Hematopoietic multipotent progenitor cell treated with erythropoietin and hydrocortisone succinate and interleukin-3 and kit ligand, for 4 days (in vitro differentiated cells): ENCODE measurements at places on chromosomes 6 and 20.

DNA sequence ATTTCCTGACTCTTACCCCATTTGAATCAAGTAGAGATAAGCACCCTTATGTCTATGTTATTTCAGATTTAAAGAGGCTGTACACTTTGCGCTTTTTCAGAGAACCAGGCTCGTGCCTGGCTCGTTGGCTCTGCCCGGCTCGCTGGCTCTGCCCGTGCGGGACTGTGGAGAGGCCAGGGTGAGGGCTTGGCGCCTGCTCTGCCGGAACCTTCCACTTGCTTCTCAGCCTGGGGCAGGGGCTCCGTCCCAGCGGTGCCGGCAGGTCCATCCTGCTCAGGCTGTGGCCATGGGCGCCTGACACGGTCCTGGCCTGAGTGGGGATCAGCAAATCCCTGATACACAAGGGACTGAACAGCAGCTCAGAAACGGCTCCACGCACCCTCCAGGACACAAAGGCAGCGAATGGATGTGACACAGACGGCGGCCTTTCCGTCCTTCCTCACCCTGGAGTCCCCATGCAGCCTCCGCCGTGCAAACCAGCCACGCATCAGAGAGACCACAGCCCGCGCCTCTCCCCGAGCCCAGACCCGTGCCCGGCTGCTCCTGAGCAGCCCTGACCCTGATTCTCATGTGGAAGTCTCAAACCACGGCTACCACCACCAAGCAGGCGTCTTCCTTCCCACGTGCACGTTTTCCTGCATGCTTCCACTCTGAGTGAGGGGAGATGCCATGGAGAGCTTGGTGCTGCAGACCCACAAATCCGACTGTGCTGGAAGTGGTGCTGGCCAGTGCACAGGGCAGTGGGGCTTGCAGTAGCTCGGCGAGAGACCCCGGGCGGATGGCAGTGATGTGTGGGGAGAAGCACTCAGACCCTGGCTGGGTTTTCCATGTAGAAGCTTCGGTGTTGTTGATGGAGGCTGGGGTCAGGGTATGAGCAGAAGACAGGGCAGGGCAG, 233.9 kb downstream of the ERMARD start:
- DNase-seq = no peak

DNA sequence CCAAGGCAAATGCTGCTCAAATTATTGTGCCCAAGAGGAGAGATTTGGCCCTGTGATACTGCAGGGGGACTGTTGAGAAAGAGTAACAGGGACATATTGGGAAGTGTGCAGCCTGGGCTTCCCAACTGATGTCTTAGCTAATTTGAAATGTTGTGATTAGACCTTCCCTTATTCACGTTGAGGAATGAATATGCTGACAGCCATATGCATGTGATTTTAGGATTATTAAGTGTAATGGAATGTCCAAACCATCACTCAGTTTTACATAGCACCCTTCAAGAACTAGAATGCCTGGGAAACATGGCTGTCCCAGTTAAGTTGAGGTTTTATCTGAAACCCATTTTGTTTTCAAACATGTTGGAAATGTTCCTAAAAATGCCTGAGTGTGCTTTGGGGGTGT, 81.4 kb downstream of the CARMIL1 start:
- no peak for DNase-seq

- no peak for DNase-seq
Observed at GRCh38 chr20:12531626-12532025, 477.1 kb upstream of the SPTLC3 start.

GRCh38 chr6:14816116-14816859, 429.6 kb upstream of the JARID2 start:
- no peak for DNase-seq

- no peak for DNase-seq
Observed at GRCh38 chr6:79686707-79687309, 55.7 kb downstream of the SH3BGRL2 start.

DNA sequence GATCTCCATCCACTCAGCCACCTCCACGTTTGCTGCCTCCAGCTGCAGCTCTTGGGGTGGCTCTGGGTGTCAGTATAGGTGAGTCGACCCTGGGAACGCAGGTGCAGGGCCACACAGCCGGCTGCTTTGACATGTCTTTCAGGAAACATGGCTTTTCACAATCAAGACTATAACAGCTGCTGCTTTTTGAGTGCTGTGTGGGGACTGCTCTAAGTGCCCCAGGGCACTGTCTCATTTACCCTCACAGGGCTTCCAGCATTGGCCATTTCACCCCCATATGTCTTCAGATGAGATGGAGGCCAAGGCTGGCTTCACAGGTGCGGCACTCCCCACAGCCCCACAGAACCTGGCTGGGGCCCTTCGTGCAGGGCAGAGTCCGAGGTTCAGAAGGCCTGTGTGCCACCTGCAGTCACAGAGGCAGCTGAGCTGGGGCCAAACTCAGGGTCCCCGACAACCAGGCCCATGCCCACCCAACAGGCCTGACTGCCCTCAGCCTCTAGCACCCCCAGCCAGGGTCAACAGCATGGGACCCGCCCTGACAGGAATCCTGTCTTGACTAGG, 14.9 kb upstream of the CST7 start:
- DNase-seq = no peak

- DNase-seq = peak; percentile 6
Observed at GRCh38 chr6:129920103-129920798, 59.1 kb upstream of the TMEM244 start.

- DNase-seq = no peak
Observed at GRCh38 chr20:53956013-53956715, 114.2 kb downstream of the BCAS1 start.

DNA sequence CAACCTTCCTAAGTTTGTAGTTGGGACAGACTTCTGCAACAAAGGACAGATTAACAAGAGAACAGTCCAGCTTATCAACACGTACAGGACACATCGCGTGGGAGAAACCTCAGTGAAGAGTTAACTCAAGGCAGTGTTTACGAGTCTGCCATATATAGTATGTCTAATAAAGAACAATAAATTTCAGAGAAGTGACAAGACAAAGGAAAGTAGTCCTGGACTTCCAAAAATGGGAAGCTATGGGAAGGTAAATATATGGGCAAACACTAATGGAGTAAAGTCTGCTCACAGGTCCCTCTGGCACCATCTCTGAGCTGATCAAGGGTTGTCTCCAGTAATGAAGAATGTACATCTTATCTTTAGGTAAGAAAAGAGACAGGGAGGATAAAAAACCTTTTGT, 34.9 kb downstream of the GCM1 start:
- no peak for DNase-seq

DNA sequence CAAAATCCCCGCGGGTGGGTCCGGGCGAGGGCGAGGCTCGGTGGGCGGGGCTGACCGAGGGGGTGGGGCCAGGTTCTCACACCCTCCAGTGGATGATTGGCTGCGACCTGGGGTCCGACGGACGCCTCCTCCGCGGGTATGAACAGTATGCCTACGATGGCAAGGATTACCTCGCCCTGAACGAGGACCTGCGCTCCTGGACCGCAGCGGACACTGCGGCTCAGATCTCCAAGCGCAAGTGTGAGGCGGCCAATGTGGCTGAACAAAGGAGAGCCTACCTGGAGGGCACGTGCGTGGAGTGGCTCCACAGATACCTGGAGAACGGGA, 809 bp downstream of the HLA-G start:
- DNase-seq = peak; percentile 16

DNA sequence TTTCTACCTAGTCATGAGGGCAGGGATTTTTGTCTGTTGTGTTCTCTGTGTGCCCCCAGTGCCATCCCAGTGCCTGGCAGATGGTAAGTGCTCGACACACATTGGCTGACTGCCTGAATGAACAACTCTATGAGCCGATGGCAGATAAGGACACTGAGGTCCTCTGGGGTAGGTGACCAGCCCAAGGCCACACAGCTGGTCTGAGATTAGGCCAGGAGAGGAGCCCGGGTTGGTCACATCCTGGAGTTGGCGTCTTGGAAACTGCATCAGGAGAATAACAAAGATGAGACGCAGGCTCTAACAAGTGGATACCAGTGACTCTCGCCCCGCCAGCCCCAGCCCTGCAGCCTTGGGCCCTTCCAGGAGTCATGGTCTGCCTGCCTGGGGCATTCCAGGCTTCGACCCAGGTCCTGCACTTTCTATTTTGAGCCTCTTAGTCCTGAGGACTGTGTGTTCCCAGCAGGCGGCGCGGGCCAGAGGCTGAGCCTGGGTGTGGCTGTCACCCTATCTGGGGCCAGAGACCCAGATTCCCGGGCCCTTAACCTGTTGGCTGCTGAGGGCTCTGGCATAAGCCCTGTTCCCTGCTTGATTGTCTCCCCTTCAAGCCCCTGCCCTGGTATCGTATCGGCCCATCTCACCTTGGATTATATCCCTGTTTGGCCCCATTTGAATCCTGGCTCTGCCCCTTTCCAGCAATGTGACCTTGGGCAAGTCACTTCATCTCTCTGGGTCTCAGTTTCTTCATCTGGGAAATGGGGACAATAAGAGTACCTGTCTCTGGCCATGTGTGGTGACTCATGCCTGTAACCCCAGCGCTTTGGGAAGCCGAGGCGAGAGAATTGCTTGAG, 88.3 kb downstream of the CEBPB start:
- DNase-seq = no peak

DNA sequence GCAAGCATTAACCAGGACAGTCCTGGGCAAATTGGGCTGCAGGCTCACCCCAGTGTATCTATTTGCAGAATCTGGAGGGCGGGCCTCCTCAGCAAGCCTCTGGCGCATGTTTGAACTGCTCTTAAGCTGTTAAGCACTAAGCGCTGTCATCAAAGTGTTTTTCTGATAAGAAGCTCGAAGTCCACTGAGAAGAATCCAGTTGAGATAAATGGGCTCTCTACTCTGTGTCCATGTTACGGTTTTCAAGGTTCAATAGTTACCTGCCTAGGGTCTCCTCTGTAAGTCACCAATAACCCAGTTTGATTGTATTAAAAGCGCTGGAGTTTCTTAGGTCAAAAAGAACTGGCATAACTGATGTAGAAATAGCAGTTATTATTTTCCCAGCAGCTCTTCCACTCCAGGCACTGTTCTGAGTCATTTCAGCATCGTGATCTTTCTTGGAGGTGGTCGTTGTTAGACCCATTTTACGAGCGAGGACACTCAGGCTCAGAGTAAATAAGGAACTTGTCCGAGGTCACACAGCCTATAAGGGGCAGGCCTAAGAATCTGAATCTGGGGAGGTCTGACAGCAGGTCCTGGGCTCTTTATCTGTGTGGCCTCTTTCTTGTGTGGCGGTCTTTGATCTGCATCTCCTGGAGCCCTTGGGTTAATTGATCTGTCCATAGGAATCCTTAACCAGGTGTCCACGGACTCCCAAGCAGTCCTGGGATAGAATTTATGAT, 207.4 kb upstream of the ZNF217 start:
- peak; percentile 60 for DNase-seq

- DNase-seq = no peak
Observed at GRCh38 chr6:30800871-30801270, 56.5 kb upstream of the IER3 start.

DNA sequence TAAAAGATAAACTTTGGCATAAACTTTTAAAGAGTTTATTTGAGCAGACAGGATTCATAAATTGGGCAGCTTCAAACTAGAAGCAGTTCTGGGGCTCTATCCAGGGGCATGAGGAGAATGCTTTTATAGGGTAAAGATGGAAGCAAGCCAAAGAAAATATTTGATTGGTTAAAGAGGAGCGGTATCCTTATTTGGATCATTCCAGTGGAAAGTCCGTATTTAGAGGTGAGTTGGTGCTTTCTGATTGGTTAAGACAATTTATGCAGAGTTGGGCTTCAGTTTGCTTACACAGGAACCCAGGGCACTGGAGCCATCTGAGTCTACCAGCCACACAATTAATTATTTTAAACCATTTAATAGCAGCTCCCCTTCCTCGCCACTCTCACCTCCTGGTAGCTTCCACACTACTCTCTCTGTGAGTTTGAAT, 37.9 kb upstream of the RNF217 start:
- DNase-seq = no peak

GRCh38 chr20:49148601-49149000, 39.5 kb downstream of the STAU1 start:
- DNase-seq = no peak

GRCh38 chr6:5045416-5045815, 39.7 kb upstream of the PPP1R3G start:
- no peak for DNase-seq

DNA sequence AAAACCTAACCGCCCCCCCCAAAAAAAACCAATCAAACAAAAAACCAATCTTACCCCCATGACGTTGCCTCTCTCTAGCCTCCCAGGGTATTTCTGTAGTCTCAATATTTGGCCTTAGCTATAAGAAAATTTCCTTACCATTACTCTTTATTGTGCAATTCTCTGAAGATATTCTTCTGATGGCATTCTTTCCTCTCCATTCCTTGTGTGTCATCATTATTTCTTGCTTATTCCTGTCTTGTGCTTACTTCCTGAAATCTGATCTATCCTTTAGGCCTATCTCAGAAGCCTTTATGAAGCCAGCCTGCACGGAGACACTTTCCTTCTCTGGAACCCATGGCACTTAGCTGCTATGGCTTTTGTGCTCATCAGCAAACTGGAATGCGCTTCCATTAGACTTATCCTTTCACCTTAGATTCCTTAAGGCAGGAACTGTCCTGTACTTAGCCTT, 65.9 kb upstream of the DDR1 start:
- DNase-seq = no peak

DNA sequence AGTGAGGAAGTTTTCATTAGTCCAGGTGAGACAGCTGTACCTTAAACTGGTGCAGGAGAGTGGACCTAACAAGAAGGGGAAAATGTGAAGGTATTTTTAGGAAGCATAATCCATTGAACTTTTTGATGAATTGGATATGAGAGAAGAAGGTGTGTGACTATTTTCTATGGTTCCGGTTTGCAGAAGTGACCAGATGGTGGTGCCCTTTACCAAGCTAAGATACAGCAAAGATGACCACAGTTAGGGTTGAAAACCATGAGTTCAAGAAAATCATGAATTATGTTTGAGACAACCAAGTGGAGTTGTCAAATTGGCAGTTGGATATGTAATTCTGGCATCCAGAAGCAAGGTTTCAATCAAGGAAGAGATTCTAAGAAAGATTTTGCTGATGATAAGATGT, 61.9 kb upstream of the NRSN1 start:
- peak; percentile 31 for DNase-seq

DNA sequence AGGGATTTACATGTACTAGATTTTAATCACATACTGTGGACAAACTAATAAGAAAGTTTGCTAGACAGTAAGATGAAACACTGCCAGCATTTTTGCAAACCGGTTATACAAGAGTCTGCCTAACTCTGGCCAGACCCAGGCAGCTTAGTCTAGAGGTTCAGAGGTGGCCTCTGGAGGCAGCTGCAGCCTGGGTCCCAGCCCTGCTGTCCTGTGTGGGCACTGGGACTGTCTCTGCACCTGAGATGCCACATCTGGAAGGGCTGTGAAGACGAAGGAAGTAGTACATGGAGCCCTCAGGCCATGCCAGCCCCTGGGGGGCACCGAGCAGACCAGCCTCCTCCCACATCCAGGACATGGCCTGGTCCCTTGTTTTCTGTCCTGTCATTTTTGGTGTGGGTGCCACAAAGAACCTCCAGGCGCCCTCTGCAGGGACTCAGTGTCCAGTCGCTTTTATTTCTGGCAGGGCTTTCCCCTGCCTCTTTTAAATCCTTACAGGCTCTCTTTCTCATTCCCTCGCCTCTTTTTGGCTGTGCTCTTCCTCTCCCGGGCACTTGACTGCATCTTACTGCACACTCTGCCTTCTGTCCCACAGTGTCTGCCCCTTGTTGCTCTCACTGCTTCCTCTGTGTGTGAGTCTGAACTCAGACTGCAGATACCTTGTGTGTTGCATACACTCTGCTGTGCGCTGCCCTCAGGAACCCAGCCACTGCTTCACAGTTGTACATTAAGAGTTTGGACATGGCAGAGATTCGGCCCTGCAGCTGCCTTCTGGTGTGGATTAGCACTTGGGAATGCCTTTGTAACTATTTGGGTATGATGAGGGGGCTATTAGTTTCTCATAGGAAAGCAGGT, 216.7 kb downstream of the ZDHHC14 start:
- peak; percentile 75 for DNase-seq

- DNase-seq = no peak
Observed at GRCh38 chr20:50583442-50584150, 73.4 kb downstream of the PTPN1 start.
